Esophagus mucosa (tissue), 1 donor: ENCODE measurements at places on chromosomes 7 and 10.
A peak's percentile ranks its signal among the peaks of the same experiment; 100 is the strongest.

DNA sequence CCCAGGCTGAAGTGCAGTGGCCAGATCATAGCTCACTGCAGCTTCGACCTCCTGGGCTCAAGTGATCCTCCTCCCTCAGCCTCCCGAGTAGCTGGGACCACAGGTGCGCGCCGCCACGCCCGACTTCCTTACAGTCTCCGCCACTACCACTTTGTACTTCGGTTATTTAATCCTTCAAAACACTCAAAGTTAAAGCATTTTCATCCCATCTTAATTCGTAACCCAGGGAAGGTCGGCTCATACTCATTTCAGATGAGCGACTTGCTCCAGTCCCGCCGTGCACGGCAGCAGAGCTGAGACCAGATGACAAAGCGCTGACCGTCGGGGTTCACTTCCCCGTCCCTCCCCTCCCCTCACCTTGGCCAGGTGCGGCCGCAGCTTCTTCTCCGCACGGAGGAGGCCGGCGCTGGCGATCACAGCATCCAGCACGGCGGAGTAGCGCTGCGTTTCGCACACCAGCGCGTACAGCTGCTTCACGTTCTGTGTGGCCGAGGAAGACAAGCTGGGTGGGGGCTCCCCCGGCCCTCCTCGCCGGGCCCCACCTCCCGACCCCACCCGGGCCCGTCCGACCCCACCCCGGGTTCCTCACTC is 457 bp downstream of the NSUN5 start:
- no peak for ATAC-seq

GRCh38 chr10:48364659-48365405 is 58.4 kb downstream of the MAPK8 start:
- ATAC-seq, result no peak

- peak; percentile 87 for ATAC-seq
Observed at GRCh38 chr10:50605269-50605950, 18.3 kb downstream of the SGMS1 start.

- no peak for ATAC-seq
Observed at GRCh38 chr7:55946545-55946944, 5.1 kb upstream of the MRPS17 start.

DNA sequence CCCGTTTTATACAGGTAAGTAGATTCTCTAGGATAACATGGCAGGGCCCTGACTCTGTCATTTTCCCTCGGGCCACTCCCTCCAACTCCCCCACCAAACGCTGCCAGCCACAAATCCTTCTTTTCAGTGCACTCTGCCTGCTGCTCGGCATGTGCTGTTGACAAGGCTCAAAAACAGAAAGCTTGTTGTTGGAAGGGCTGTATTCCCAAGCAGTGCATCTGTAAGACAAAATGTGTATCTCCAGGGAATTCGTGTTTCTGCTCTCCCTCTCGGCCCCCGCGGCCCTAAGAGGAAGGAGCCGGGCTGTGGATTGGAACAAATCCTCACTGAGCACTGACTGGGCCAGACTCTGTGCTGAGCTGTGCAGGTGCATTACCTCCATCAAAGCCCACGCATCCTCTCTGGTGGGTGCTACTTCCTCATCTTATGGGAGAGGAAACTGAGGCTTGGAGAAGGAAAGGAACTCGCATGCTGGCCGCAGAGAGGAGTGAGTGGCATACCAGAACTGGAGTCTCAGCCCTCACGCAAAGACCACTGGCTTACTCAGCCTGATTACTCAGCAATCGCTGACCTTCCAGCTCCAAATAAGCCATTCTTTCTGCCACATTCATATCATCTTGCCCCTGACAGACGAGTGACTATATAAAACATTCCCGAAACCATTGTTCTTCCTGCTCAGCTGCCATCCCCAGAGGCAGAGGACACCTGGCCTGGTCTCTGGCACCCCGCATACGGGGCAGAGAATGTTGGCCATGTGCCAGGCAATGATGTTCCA is 33.5 kb upstream of the ENO4 start:
- no peak for ATAC-seq

DNA sequence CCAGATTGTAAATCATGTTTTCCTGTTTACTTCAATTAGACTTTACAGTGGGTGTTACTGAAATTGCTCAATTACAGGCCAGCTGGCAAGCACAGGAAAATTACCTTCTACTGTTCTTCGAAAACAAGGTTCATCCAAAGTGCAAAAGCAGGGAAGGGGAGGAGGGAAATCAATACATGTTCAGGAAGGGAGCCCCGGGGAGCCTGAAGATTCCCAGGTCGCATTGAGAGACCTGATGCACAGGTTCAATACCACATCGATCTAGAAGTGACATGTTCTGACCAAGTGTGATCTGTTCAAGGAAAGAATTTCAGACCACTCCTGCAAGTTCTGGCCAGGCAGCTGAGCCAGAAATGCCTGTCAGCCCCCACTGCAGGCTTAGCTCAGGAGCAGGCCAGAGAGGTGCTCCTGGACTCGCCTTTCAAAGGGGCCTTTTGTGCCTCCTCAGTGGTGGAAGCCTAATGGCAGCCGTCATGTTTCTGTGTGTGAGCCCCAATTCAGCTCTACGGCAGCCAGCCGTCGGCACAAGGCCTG is 35.9 kb downstream of the FAM53B start:
- ATAC-seq, result no peak
